ENCODE measurements at places on chromosomes 7 and 10.
A peak's percentile ranks its signal among the peaks of the same experiment; 100 is the strongest.

DNA sequence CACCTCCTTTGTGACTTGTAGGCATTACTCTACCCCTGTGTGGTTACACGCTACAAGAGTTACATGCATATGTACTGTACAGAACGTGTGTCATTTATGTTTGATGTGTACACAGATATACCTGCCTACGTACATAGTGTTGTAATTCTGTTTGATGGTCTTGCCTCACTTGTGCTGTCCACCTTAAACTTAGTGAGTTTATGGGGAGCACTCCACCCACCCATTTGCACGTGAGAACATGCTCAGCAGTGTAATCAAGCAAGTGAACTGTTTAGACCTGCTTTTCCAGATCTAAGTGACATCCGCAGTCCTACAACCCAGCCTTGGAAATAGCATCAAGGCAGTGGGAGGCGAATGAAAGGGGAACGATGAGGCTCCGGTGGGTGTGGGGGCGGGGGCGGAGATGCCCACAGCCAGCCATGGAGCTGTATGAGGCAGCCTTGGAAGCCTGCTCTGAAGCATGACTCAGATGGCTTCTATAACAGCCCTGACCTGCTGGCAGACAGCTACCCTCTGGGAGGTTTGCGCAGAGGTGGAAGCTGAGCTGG lies 52.1 kb downstream of the SUFU start:
- DNase-seq, result peak; percentile 56

DNA sequence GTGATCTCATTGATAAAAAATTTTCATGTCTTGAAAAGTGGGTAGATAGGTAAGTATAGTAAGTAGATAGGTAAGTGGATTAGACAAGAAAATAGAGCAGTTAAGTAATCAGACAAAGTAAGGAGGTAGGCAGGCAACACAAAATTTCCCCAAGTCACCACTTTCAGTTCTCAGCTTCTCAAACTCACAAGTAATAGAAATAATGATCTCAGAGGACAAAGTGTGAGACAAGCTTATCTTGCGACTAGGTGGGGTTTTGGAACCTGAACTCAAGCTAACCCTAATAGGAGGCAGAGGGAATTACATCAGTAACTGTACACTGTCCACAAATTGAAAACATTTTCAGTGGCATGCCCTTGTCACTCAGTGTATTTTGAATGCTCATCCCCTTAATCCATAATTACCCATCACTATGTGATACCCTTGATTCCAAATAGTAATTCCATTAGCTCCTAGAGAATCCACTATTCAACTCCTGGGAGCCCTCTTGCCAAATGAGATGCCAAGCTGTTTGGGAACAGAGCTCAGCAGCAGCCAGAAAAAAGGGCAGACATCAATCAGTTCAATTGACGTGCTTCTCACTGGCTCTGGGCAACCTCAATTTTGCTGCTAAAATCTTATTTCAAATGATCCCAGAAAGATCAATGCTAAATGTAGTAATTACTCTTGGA lies 703.2 kb downstream of the XPNPEP1 start:
- no peak for DNase-seq

GRCh38 chr10:110648692-110649346 lies 4.7 kb downstream of the RBM20 start:
- no peak for DNase-seq

GRCh38 chr10:14787938-14788337 lies 13.2 kb upstream of the FAM107B start:
- no peak for DNase-seq

DNA sequence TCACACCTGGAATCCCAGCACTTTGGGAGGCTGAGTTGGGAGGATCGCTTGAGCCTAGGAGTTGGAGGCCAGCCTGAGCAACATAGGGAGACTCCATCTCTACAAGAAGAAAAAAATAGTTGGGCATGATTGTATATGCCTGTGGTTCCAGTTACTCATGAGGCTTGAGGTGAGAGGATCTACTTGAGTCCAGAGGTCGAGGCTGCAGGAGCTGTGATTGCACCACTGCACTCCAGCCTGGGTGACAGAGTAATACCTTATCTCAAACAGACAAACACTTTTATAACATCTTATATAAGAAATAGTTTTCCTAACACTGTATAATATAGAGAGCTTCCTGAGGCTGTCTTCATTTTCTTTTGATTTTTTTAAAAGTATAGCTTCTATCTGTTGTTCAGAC lies 448.4 kb upstream of the COBL start:
- no peak for DNase-seq

GRCh38 chr10:78139341-78139740 lies 105.7 kb downstream of the RPS24 start:
- no peak for DNase-seq

- peak; percentile 96 for DNase-seq
These were observed 293.9 kb downstream of the CCDC3 start for GRCh38 chr10:12707461-12708185.

DNA sequence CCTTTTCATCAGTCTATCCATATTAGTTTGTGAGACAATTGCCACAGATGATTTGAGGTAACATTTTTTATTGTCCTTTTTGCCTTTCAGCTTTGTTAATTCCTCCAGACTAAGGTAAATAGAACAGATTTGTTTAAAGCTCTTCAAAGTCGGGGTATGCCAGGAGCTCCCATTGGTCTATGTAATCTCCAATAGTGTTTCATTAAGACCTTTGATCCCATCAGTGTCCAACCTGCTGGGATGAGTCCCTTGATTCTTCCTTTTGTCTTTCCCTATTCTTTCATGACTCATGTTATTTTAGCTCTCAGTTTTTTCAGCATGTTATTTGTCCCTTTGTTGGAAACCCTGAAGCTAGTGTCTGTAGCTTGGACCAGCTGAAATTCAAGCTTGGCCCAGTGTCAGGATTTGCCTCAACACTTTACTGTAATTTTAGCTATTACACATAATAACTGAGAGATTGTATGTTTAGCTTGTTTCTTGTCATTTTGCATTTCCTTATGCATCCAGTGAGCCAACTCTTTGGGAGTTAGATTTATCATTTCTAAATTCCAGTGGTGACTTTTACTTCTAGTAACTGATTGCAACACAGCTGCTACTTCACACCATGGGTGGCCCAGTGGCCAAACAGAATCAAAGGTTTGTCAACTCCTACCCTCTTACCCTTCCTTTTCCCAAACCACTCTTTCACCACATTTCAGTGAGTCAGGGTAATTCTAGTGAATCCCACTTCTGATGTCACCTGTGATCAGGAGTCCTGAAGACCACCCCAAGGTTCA lies 15.3 kb downstream of the AGBL3 start:
- DNase-seq, result peak; percentile 24

DNA sequence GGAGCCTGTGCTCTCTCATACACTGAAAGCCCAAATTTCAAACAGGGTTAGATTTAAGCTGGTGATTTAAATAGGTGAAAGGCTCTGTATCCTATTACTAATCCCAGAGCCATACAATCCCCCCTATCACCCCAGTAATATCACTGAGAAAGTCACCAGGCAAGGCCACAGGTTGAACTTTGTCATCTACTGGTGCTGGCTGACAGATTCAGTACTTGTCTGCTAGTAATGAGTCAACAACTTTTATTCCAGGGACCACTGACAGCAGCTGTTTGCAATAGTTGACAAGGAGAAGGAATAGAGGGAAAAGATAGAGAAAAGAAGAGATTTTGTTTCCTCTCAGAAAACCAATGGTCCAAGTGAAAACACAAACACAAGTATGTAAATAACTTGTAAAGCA lies 10.4 kb downstream of the ASB15 start:
- no peak for DNase-seq

DNA sequence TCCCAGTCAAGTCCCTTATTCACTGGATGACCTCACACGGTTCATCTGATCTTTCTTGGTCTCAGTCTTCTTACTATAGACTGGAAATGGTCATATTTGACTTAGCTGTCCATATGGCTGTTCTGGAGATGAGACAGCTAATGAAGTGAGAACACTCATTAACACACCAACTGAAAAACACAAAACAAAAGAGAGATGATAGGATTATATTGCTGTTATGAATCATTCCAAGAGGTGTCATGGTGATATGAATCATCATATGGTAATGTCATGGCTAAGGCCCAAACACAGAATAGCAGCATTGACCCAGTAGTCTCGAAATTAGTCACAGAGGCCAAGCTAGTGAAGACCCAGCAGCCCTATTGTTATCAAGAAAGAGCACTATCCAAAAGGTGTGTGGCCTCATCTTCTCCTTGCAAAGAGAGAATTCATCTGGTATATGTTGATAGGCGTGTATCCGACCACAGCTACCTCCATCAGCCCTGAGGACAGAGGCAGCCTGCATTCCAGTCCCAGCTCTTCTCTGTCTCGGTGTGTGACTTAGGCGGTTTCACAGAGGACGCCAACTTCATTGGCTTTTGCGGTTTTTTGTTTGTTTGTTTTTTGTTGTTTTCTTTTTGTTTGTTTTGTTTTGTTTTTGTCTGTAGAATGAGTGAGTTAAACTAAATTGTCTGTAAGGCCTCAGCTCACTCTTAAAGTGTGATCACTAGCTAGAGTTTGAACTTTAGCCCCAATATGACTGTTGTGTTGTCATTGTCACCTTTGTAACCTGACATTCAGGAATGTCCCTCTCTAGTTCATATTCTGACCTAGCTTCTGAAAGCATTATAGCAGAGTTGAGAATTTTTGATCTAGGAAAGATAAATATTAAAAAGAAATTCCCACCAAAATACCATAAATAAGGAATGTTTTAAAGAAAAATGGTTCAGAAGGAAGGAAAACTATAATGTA lies 97.4 kb upstream of the PDCD4 start:
- peak; percentile 65 for DNase-seq

DNA sequence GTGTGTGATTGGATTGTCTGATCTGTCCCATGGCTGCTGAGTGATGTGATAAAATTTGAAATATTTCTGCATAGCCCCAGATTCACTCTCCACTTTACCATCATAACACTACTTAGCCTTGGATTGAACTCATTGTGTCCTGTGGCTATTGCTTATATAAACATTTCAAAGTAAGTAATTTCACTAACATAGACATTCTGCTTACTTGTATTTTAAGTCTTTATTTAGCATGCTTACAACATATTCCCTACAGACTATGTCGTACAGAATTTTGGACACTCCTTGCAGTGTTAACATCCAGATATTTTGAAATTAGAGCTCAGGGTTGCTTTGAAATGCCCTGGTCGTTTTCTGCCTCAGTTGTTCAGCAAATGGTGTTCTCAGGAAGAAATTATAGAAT lies 117.6 kb downstream of the LRRC4 start:
- DNase-seq, result no peak

DNA sequence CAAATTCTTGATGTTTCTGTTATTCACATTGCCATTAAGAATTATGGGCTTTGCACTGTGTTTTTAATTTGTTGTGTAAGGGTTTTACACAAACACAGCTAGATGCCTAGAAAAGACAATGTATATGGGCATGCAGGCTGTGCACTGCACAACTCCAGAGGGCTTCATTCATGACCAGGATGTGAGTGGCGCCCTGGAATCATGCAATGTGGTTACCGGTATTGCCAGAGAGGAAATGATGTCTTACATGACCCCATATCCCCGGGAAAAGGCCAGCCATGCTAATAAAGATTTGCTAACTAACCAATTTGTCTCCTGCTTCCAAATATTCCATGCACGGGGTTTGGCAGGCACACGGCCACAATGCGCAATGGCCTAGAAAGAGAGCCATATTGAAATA lies 16.9 kb downstream of the KCNMA1 start:
- DNase-seq, result no peak

GRCh38 chr10:123998197-123999141 lies 94.9 kb downstream of the CHST15 start:
- peak; percentile 7 for DNase-seq

DNA sequence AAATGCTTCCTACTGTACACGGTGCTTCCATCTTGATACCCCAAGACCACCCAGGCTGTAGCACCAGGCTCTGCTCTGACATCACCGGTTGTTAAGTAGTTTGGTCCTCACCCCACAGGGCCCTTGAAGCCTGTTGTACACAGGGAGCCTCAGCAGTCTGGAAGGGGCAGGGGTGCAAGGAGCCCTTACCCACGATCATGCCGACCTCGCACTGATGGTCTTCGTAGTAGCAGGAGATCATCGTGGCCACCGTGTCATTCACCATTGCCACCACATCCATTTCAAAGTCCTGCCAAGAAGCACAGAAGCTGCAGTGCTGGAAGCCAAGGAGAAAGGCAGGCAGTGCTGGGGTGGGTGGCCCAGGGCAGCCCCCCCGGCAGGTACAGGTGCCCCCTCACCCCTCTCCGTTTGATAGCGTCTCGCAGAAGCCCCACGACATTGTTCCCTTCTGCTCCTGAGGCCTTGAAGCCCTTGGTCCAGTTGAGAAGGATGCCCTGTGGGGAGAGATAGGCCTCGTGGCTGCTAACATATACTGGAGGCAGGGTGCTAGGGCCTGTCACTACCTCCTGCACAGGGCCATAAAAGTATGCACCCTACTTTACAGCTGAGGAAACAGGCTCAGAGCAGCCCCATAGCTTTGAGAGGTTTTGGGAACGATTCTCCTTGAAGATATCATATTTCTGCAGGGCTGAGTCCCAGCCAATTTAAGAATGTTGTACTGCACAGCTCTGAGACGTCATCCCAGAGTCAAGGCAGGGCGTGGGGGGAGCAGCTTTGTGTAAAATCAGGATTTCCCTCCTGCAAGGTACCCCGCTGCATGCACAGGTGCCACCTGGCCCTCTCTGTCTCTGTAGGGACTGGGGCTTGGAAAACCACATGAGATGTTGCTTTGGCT lies 8.7 kb upstream of the MYL7 start:
- no peak for DNase-seq

- no peak for DNase-seq
These were observed 476 bp upstream of the RET start for GRCh38 chr10:43076311-43076875.

GRCh38 chr7:131553931-131554330 lies 2.5 kb downstream of the PODXL start:
- DNase-seq, result no peak

- no peak for DNase-seq
These were observed 62.4 kb upstream of the TAS2R16 start for GRCh38 chr7:123057911-123058310.

DNA sequence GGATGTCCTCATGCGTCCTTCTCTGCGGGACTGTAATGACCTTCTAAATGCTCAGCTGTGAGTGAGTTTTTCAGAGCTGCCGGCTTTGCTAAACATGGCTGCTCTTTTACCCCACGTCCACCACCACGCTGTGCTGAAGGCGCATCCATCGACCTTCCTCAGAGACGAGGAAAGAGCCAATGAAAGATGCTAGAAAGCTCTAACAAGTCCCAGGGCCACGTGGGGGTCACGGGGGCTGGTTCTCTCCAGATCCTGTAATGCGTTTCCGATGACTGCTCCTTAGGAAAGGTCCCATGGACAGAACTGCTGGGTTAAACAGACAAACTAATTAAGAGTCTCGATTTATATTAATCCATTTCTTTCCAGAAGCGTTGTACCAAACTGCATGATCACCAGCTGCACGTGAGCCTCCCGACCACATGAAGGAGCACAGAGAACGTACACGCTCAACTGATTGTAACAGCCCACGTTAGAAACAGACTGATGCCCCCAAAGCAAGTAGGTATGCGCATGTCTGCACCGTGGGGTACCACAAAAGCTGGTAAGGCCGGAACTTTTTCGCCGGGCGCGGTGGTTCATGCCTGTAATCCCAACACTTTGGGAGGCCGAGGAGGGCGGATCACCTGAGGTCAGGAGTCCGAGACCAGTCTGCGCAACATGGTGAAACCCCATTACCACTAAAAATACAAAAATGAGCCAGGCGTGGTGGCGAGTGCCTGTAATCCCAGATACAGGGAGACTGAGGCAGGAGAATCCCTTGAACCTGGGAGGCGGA lies 109.6 kb downstream of the TCERG1L start:
- DNase-seq, result no peak
